ENCODE measurements at places on chromosomes 6 and 20.

- no peak for DNase-seq
Measured at GRCh38 chr6:37513576-37513975, 13.9 kb upstream of the CCDC167 start.

DNA sequence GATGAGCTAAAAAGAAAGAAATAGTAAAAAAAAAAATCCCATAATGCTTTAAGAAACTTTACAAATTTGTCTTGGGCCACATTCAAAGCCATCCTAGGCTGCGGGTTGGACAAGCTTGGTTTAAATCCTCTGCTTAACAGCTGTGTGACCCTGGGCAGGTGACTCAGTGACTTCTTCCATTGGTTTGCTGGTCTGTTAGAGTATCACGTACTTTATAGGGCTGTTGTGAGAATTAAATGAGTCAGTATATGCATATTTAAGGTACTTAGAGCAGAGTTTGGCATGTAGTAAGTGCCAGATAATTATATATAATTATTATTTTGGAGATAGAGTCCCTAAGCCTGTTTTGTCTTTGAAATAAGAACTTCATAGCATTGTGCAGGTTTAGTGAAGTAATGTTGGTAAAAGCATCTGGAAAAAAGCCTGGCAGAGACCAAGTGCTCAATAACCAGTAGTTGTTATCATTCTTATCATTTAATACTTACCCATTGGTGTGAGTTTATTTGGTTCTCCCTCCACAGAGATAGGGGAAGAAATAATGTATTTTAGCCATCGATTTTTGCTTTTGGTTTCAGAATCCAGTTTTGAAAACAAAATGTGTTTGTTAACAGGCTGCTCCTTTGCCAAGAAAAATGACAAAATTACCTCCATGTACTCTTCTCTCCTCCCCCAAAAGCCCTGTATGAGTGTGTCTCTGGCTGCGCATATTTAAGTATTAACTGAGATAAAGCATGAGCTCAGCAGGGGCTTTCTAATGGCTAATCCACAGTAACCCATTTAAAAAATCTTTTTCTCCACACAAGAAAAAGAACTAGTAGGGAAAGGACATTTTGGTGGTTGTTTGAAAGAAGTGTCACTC, 67.2 kb downstream of the FOXO3 start:
- DNase-seq = no peak

DNA sequence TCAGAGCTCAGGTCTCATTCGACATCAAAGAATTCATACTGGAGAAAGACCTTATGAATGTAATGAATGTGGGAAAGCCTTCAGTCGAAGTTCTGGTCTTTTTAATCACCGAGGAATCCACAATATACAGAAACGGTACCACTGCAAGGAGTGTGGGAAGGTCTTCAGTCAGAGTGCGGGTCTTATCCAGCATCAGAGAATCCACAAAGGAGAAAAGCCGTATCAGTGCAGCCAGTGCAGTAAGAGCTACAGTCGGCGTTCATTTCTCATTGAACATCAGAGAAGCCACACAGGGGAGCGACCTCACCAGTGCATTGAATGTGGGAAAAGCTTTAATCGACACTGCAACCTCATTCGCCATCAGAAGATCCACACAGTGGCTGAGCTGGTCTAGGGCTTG, 7.7 kb downstream of the ZSCAN9 start:
- no peak for DNase-seq

GRCh38 chr6:18507018-18507415, 119.9 kb downstream of the RNF144B start:
- no peak for DNase-seq

DNA sequence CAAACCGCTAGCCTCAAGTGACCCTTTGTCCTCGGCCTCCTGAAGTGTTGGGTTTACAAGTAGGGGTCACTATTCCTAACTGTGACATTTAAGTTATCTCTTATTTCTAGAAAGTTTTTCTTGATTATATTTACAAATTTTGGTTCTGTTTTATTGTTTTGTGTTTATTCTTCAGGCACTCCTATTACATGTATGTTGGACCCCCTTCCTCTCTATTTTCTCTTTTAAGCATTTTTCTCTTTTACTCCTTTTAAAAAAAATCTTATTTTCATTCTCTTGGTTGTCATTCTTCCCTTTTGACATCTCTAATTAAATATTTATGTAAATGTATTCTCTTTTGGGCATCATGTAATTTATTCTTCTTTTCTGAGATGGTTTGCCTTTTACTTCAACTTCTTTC, 50.4 kb upstream of the MAP3K7 start:
- no peak for DNase-seq

DNA sequence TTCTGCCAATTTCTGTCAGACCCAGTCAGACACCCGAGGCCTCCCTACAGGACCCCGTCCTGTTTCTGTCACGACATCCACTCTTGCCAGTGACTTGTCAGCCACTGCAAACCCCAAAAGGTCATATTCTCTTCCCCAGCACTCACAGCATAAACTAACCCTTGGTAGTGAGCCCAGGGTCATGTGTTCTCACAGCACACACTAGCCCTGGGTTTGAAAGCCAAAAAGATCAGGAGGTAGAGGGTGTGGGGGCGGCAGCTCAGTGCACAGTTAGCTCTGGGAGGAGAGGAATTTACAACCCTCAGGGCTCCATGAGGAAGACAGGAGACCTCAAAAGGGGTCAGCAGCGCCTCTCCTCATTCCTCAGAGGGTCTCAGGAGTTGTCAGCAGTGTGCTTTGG, 9.9 kb upstream of the SNX9 start:
- no peak for DNase-seq

DNA sequence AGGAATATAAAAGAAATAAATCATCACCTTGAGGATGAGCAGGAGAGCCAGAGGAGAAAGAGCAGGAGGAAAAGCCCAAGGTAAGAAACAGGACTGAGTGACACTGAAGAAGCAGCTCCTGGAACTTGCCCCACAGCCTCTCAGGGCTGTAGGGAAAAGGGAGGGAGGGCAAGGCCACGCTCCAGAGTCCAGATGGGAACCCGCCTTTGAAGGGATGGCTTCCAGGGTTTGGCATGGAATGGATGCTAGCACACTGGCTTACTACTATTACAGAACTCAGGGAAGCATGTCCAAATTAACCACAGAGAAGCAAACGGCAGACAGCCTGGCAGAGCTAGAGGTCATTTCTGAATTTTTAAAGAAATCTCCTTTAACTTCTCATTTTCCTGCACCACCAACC, 26.8 kb downstream of the RALGAPA2 start:
- DNase-seq = no peak

DNA sequence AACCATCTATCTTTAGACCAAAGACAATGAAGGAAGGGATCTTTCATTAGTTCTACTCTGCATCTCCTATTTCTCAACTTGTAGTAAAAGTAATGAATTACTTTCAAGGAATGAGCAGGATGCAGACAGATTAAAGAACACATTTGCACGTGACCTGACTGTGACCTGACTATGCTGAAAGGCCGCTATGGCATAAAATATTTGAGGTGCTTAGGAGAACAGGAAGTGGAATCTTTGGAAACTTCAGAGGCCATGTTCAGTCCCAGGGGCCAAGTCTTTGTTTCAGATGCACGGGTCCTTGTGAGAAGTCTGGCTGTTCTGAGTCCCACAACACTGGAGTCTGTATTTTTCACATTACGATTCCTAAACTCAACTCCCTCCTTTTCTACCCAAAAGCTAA, 41.0 kb downstream of the NINL start:
- DNase-seq = no peak

DNA sequence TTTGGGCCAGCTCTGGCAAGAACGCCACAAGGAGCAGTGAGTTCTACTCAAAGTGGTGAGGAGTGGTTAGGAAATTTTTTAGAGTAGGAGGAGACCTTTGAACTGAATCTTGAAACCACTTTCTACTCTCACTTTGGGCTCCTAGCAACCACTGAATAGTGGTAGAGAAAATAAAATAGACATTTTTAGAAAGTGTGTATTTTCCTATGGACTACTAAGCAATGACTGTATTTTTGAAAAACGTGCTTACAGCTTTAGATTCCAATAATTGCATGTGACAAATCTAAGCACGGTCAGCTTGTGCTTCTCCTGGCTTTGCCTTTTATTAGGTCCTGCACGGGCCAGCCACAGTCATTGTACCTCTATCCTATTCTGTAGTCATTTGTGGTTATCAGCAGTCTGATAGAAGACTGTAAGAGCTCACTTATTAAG, 8.7 kb upstream of the IFNGR1 start:
- no peak for DNase-seq

GRCh38 chr6:69775585-69775849, 21.3 kb downstream of the LMBRD1 start:
- no peak for DNase-seq

DNA sequence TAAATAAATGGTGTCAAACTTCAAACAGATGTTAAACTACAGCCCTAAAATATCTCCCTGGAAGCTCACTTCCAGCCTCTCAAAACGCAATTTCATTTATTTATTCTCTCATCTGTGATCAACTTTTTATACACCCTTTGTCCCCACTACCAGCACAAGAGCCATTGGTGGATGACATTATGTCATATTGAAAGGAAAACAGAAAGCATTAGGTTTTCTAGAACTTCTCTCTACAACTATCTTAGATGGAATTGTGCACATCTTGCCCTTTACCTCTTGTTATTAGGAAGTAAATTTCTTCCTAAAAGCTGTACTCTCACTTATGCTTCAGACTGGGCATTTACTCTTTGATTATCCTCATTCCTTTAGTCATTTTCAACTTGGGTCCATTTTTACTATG, 771.2 kb upstream of the GJE1 start:
- DNase-seq = no peak

DNA sequence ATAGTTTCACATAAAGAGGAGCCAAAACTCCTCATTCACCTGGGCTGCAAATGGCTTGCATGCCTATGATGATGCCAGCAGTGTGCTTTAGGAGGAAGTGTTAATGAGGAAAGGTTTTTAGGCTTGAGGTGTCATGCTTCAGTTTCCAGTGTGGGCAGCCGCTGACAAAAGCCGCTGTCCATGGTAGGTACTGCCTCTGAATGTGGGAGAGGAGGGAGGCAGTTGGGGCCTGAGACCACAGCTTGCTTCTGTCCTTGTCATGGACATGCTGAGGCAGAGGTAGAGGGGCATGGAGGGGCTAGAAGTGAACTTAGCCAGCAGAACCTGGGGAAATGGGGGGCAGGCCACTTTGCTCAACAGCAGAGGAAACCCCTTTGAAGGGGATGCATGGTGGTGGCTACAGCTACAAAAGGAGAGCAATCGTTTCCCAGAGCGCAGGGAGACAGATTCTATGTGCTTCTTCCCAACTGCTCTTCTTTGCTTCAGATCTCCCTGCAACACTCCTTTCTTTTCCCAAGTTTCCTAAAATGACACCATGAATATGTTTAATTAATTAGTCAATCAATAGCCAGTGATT, 372.1 kb upstream of the CNR1 start:
- no peak for DNase-seq

DNA sequence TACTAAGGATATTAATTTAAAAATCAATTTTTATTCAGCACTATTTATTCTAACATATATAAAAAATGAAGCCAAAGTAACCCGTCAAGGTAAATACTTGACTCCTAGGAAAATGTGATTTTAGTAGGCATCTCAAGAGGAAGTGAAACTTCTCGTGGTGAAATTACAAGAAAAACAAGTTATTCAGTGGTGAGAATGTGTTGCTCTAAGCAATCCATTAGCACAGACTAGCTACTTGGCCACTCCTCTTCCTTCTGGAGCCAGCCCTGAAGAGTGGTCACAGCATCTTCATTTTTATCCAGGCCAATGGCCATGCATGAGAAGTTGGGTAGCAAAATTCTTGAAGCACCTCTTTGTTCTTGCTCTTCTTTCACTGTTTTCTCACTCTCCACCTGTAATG, 40.4 kb upstream of the GFRAL start:
- no peak for DNase-seq

DNA sequence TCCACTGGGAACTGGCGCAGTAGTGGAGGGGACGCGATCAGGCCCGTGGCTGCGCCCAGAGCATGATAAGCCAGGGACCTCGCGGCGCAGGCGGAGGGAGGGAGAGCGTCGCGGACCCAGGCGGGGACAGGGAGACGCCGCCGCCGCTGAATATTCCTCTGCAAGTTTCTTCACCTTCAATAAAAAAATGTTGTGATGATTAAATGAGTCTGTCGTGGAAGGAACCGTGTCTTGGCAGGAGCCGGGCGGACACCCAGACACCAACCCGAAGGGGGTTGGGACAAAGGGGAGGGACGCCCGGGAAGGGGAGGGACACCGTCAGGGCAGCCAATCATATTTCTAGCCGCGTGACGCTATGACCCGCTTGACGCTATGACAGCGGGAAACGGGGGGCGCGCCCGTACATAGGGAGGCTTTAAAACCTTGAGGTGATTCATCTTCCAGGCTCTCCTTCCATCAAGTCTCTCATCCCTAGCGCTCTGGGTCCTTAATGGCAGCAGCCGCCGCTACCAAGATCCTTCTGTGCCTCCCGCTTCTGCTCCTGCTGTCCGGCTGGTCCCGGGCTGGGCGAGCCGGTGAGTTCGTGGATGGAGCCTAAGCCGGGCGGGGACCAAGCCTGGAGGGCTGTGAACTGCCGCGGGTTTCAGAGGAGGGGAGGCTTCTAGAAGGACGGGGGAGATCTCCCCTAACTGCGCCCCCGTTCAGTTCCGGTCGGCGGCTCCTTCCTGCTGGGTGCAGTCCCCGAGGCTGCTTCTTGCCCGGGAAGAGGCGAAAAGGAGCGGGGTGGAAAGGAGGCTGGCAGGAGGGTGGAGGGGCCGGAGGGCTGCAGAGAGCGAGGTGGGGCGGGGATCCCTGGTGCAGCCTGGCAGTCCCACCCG, at the start of gene ULBP2:
Gene ULBP2, plus strand, starts transcription at position 432 of the 878 bp plus-strand sequence. Its CDS starts 59 bp downstream, at position 491.
- DNase-seq = peak; percentile 78

- DNase-seq = no peak
Measured at GRCh38 chr6:142940487-142940886, 4.5 kb downstream of the HIVEP2 start.

DNA sequence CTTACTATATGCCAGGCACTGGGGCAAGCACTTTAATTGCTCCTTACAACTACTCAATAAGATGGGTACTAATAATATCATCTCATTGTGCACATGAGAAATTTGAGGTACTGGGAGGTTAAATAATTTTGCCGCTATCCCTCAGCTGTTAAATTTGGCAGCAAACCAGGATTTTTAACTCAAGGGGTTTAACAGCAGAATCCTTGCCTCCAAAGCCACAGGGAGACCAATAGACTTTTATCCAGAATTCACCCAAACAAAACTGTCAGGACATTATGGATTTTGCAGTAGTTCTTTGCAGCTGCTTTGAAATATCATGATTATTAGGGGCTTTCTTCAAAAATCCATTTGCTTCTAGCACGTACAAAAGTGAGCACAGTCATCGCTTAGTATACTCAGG, 136.2 kb downstream of the RPS12 start:
- DNase-seq = no peak

DNA sequence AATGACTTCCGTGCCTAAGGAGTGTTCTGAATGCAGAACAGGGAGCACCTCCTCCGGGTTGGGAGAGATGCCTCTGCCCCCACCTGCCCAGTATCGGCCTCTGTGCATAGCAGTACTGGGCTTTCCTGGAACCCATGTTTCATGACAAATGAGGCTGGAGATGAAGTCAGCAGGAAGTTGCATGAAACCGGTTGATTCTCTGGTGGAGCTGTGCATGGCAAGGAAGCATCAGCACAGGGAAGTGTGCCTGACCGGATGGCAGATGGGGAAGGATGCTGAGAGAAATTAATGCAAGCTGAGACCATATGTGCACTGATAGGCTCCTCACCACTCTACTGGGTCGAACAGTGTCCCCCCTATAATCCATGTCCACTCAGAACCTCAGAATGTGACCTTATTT, 155.5 kb downstream of the CDH26 start:
- DNase-seq = no peak

GRCh38 chr6:36224918-36225461, 28.4 kb downstream of the BRPF3 start:
- no peak for DNase-seq
